ENCODE measurements at places on chromosomes 3 and 15.
A peak's percentile ranks its signal among the peaks of the same experiment; 100 is the strongest.

DNA sequence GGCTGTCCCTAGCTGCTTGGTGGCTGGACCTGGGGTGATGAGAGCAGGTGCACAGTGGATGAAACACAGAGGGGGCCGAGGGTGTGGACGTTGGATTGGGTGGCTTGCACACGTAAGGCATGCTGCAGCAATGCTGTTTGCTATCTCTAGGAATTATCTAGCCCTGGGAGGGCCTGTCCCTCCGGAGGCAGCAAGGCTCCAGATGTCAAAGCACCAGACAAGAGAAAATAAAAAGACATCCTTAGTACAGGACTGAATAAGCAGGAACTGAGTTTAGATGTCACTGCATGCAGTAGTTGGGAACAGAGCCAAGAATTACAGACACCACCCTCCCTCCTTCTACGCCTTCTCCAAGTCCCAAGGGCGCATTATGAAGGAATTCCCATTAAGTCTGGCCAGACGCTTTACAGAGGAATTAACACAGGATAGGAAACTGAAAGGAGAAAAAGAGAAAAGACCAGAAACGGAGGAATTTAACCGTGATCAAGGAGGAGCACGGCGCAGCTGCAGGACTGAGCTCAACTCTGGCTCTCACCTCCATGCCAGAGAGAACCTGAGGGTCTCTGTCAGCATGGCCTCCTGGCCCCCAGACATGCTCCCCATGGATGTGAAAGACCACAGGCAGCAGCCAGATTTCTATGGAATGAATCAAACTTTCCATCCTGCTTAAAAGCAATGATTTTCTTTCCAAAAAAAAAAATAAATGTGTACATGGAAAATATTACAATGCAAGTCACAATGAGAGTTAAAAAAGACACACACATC lies 13.8 kb downstream of the ATP10A start:
- DNase-seq, result no peak

DNA sequence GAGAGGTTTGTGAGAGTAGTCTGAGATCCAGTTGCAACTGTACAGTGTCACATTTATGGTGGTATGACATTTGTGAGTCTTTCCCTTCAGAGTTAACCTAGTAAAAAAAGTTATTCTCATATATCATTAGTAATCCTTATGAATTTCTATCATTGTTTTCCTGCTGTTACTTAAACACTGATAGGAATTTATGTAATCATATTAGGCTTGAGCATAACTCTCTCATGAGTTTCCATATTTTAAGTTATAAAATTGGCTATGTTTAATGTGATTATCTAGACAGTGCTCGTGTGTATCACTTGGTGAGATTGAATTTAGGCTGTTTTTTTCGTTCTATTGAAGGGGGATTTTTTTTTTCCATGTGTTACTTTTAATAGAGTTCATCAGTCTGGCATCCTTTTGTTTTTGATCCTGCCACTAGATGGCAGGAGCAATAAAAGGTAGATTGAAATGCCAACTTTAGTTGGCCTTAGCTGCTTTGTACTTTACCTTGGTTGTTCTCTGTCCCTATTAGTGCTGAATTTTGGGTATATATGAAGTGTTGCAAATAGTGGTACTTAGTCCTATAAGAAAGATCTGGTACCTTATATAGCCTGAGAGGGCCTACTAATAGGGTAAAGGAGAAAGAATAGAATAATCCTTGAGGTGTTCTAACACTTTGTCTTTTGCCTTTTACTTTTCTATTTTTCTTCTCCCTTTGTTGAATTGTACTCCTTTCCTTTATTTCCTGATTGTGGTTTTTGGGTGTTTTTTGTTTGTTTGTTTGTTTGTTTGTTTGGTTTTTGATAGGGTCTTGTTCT lies 17.9 kb downstream of the STT3B start:
- no peak for DNase-seq

DNA sequence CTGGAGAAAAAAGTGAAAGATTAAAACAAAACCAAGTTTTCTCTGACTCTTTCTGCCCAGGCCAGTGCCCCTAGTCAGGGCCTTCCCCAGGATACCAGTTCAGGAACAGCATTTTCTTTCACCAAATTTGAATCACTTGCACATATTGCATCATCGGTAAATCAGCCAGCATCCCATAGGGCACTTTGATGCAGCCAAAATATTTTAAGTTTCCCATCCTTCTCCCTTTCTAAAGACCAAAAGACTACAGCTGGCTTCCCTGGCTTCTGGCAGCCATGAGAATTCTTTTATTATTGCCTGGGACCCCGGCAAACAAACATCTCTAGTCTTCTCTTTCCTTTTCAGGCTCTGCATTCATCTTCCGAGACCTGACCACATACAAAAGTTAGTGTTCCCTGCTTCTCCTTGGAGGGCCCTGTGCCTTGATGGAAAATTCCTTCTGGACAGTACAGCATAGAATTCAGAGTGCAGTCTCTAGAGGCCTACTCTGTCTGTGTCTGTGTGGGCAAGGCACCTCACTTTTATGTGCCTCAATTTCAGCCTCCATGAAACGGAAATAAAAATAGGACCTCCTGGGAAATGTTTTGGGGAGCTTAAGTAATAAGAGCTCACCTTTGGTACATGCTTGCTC lies 348.0 kb downstream of the VPS13C start:
- DNase-seq, result no peak

GRCh38 chr15:60695713-60696522 lies 217.0 kb upstream of the ICE2 start:
- DNase-seq, result peak; percentile 78

DNA sequence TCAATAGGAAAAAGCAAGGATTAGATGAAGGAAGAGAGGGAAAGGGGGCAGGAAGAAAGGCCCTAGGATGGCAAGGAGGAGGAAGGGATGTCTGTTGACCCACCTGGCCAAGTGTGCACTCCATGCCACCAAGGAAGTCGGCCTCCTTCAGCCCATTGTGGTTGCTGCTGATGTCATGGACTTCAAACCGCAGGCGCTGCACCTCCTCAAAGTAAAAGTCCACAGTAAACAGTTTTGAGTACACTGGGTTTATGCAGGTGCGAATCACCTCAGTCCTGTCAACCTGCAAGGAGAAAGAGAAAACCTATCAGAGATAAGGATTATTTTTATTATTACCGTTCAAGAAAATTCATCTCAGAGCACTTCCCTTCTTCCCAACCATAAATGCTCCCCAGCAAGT lies 220.6 kb upstream of the MRPL3 start:
- no peak for DNase-seq

- no peak for DNase-seq
These were observed 88.7 kb downstream of the CBLB start for GRCh38 chr3:105780107-105780506.

DNA sequence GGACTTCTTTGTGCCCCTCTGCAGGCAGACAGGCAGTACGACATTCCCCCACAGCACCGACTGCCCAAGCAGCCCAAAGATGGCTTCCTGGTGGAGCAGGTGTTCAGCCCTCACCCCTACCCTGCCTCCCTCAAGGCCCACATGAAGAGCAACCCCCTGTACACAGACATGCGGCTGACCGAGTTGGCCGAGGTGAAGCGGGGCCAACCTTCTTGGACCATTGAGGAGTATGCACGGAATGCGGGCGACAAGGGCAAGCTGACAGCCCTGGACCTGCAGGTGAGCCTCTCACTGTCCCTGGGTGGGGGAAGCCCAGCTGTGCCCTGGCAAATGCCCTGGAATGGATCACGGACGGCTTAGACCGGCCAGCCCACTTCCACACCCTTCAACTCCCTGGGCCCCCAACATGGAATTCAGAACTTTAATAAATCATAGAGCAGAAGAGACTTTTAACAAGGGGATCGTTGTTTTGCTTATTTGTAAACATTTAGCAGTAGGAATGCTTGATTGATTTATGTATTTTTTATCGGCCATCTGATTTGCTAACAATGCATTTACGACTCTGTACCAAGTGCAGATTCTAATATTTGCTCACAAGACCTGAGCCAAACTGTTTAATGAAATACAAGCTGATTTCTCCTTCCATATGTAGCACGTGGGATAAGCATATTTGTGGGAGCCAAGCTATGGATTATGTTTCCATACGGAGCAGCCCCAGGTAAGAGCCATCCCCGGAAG lies 31.1 kb downstream of the MINAR1 start:
- no peak for DNase-seq

DNA sequence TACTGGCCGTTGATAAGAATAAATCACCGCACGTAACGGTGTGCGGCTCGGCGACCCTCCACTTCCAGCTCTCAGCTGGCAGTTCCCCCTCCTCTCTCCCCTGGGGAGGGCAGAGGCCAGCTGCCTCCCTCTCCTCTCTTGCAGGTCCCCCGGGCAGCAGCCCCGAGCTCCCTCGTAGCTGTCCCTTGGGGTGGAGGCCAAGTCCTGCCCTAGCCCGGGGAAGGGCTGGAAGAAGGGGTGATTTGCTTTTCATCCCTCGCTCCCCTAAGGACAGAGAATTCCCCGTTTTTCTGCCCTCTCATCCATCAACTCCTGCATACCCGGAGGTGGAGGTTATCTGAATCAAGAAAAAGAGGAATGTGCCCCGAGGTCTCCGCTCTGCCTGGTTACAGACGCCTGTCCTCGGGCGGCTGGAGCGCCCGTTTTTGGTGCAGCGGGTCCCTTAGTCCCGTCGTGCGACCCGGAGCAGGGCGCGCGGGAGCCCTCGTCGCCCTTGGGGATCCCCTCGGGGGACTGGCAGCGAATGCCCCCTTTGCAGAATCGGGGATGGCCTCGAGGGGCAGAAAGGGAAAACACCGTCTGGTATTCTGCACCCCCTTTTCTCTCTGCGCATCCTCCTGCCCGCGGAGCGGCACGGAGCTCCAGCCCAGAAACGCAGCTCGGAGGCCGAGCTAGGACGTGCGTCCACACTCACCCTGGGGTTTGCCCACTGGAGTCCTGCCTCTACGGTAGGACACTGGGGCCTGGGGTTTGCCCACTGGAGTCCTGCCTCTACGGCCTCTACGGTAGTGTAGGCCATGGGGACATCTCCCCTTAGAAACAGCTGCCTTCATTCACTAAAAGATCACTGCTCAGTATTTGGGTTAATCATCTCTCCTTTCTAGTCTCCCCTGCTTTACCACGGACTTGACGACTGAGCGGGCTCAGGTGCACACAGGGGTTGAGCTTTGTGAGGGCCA lies 2.2 kb downstream of the PTPRG start:
- no peak for DNase-seq

- DNase-seq, result no peak
These were observed 338.2 kb upstream of the SLCO3A1 start for GRCh38 chr15:91515188-91515754.

DNA sequence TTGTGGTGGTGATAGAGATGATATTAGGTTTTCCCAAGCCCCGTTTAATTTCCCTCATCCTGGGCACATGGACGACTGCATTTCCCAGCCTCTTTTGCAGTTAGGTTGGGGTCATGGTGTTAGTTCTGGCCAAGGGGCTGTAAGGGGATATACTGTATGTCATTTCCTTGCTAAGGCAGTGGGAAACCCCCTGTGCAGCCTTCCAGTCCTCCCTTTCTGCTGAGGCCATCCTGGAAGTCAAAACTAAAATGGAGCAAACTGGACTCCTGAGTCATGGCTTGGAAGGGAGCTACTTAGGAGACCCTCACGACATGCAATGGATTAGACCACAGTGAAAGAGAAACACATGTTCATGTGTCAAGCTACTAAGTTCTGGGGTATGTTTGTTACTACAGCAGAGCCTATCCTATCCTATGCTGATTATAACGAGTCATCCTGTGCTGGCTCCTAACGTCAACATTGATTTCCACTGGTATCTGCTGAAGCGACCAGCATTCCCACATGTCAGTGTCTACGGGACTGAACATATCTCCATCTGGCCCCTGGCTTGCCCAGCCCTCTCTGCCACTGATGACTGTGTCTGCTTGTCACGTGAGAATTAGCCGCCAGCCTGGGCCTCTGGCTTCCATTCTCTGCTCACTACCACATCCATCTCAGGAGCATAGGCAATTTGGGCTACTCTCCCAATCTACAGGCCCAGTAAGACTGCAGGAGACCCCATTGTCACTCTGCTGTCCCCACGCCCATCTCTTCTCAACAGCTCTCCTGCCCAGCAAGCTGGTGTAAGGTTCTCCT lies 85.6 kb upstream of the MEF2A start:
- DNase-seq, result no peak

- no peak for DNase-seq
These were observed 892 bp downstream of the NMD3 start for GRCh38 chr3:161221806-161222600.

DNA sequence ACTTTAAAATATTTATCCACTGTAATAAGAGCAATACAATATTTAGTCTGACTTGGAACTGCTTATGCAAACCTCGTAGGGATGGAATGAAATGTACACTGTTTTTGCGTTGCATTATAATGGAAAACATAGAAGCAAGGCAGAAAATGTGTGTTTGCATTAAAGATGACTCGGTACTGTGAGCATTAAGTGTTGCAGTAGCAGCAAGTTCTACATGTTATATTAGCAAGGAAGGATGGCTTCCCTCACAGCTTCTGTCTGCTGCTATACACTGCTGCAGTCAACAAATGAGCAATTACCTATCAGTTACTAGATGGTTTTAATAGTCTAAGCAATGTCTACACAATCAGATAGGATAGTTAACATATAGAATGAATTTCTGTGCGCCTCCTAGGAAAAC lies 75.4 kb downstream of the CDIN1 start:
- no peak for DNase-seq

DNA sequence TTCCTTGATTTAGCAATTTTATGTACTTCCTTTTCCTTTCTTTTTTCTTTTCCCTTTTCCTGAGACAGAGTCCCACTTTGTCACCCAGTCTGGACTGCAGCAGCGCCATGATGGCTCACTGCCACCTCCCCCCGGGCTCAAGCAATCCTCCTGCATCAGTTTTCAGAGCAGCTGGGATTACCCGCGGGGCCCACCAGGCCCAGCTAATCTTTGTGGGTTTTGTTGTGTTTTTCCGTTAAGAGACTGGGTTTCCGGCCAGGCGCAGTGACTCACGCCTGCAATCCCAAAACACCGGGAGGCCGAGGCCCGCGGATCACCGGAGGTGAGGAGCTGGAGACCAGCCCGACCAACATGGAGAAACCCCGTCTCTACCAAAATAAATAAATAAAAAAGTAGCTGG lies 17.7 kb downstream of the GOLGA8S start:
- DNase-seq, result no peak

DNA sequence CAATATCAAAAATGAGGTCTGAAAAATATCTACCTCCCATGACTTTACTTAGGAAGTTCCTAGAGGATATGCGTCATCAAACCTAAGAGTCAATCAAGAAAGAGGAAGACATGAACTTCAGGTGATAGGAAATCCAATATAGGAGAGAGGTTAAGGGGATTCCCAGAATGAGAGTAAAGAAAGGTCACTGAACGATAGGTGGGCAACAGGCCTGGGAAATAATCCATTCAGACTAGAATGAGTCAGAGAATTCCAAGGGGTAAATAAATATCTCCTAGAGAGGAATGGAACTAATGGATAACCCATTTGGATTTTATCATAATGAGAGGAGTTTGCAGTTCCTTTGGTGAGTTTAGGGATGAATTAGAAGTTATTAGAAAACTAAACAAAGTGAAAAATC lies 131.1 kb upstream of the NUDT16 start:
- no peak for DNase-seq

- DNase-seq, result no peak
These were observed 550.6 kb upstream of the MDFIC2 start for GRCh38 chr3:70863049-70863448.

GRCh38 chr15:83164771-83165404 lies 42.7 kb downstream of the HDGFL3 start:
- DNase-seq, result no peak

GRCh38 chr3:64539451-64540196 lies 148.2 kb downstream of the ADAMTS9 start:
- DNase-seq, result no peak

GRCh38 chr3:123325766-123326256 lies 123.1 kb downstream of the ADCY5 start:
- no peak for DNase-seq

Data from activated T-helper 9 cell treated with anti-CD3 and anti-CD28 coated beads, Interleukin-2, amount 50 U/mL, for 16 hours (primary cell).